Astrocyte of the spinal cord (primary cell): ENCODE measurements at places on chromosomes 2 and 18.

DNA sequence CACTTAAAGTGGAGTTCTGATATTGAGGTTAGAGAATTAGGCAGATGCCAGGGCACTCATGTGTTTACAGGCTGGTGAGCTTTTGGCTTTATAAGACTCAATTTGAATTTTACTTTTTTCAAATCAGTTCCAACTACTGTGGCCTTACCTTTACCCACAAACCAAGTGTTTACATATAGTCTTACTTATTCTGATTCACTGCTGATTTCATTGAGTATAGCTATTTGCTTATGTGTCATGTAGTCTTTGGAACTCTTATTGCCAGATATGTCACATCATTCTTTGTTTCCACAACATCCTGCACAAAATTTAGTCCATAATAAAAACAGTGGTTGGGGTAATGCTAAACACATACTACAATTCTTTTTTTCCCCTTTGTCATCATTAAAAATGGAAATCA, 96.5 kb downstream of the XIRP2 start:
- peak; percentile 29 for DNase-seq

DNA sequence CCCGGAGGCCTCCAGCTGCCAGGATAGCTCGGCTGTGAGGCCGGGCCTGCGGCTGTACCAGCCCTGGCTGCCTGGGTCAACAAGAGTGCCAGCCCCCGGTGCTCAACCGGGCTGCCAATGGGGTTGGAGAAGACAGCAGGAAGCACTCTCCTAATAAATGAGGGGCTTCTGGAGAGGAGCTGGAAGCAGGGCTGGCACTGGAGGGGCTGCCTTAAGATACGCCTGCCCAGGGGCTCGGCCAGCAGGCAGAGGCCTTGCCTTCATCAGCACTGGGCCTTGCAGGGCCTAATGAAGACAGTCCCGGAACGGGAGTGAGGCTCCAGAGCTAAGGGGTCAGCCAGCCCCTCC, 73.6 kb downstream of the TEX51 start:
- no peak for DNase-seq

GRCh38 chr2:192216336-192216735, 21.6 kb upstream of the TMEFF2 start:
- DNase-seq, result no peak

GRCh38 chr2:235088496-235088921, 136.7 kb downstream of the SH3BP4 start:
- DNase-seq, result no peak

DNA sequence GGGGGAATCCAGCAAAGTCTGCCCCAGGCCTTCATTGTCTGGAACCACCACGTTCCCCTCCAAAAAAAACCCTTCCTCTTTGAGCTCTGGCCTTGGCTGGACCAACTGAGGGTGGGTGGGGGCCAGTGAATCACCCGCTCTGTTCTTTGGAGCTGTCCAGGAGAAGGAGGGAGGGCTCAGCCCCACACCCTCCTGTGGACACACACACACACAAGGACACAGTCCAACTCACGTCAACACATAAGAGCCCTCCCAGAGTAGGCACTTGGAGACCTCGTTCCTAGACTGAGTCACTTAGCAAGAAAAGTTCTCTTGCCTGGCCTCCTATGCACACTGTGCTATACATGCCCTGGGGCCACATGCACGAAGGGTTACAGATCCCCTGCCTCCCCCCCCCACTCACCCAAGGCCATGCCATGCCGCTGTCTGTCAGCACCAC, 1.2 kb upstream of the TNS1 start:
- DNase-seq, result peak; percentile 79

DNA sequence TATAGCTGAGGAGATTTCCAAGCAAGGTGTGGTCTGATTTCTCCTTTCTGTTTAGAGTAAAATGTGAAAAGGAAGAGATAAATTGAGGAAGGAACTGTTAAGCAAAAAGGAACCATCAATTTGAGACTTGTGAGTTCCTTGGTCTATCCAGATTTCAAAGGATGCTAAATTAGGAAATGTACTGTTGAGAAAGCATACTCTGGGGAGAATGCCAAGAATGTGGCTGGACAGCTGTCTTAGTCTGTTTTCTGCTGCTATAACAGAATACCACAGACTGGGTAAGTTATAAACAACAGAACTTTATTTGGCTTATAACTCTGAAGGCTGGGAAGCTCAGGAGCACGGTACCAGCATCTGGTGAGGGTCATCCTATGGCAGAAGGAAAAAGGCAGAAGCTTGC, 1097.2 kb downstream of the TDRD15 start:
- DNase-seq, result no peak
